ENCODE measurements at places on chromosomes 6 and 20.

- peak; percentile 52 for DNase-seq
These were observed 3.1 kb upstream of the CABLES2 start for GRCh38 chr20:62409931-62410745.

DNA sequence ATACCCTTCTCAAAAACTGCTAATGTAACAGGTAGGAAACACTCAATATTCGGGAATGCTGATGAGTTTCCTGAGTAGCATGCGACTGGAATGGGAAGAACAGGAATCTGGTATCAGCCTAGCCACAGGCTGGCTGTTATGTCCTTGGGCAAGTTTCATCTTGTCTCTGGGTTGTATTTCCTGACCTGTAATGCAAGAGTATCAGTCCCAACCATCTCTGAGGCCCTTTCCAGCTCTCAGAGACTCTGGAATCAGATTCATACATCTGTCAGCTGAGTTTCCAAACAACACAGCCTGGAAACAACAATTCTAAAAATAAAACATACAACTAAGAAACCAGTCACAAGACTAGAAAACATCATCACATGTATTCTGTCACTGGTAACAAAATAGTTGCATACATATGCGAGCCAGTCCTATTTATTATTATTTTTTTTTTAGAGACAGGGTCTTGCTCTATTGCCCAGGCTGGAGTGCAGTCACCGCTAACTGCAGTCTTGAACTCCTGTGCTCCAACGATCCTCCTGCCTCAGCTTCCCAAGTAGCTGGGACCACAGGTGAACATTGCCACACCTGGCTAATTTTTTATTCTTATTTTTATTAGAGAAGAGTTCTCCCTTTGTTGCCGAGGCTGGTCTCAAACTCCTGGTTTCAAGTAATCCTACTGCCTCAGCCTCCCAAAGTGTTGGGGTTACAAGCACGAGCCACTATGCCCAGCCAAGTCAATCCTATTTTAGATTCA lies 16.7 kb upstream of the TFAP2A start:
- no peak for DNase-seq

GRCh38 chr20:40767615-40767924 lies 78.5 kb upstream of the MAFB start:
- DNase-seq: no peak

- DNase-seq: no peak
These were observed 104.0 kb upstream of the SIRPG start for GRCh38 chr20:1761598-1761997.

DNA sequence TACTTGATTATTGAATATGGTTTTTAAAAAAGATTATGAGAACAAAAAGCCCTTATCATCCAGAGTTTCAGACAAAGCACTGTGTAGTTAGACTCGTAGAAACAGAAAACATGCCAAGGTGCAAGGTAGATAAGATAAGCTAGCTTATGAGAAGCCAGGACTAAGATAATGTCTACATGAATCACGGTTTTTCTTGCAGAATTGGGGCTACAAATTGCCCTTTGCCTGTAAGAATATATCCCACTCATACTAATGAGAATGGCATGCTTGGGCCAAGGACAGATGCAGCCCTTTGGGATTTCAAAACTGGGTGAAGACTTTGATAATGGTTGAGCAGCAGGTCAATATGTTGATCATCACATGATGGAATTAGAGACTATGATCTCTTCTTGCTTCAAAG lies 165.3 kb upstream of the PREP start:
- no peak for DNase-seq

DNA sequence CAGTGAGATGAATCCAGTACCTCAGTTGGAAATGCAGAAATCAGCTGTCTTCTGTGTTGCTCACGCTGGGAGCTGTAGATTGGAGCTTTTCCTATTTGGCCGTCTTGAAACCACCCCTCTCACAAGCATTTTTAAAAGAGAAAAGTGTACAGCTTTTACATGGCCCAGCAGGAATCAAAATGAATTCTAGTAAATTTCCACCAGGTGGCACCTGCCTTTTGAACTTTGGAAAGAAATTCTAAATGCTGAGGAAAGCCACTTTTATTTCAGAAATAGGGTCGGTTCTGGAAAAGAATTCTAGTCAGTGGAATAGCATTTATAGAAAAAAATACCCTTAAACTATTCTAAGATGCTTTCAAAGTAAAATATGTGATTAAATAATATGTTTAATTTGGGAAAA lies 647.8 kb downstream of the CD109 start:
- DNase-seq: no peak

DNA sequence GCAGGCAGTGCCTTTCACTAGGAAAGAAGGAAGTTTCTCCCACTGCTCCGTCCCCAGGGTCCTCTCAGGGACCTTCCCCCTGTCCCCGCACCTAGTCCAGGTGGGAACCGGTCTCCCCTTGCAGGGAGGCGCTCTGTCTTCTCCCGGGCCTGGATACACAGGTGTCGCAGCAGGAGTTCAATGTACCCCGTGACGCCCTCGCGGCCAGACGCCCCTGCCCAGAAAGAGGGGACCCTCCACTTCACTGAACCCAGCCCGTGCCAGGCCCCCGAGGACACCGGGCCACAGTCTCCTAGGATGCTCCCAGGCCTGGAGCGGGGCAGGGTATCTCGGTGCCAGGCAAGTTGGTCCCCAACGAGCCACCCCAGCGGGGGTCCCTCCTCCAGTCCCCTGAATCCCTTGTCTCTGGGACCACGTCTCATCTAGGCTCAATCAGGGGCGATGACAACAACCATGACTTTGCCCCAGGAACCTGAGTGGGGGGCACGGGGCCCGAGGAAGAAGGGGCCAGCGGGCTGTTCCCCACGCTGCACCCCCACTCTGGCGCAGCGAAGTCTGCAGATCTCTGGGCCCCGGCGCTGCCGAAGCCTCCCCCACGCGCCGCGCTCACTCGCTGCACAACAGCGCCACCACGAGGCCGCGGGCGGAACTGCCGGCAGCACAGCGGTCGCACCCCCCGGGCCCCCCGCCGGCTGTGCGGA lies 103.0 kb downstream of the EDN3 start:
- DNase-seq: peak; percentile 77

GRCh38 chr6:88008411-88008810 lies 39.2 kb upstream of the SPACA1 start:
- no peak for DNase-seq

DNA sequence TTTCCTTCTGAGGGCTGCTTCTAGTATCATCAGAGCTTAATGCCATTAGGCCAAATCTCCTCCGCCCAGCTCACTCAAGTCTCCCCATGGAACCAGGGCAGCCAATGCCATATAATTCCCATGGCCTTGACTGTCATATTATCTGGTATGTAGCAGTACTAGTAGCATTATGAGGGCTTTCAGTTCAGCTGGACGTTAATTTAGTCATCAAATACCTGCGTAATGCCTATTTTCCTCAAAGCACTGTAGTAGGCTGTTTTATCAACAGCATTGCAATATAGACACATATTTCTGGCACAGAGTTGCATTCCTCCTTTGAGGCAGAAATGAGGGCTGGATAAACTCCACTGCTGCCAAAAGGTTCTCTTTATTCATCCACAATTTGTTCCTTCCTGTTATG lies 1.7 kb downstream of the KCTD20 start:
- DNase-seq: no peak

DNA sequence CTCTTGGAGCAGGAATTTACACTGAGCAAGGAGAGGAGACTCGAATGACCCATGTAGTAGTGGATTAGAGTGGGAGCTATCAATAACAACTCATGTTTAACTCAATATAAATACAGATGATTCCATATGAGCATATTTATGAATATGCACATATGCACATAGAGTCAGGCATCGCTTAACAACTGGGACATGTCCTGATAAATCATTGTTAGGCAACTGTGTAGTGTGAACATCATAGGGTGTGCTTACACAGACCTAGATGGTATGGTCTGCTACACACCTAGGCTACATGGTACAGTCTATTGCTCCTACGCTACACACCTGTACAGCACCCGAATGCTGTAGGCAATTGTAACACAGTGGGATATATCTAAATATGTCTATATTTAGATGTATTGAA lies 75.9 kb upstream of the RALGAPA2 start:
- no peak for DNase-seq

- no peak for DNase-seq
These were observed 25.6 kb downstream of the GPR63 start for GRCh38 chr6:96811670-96812069.

DNA sequence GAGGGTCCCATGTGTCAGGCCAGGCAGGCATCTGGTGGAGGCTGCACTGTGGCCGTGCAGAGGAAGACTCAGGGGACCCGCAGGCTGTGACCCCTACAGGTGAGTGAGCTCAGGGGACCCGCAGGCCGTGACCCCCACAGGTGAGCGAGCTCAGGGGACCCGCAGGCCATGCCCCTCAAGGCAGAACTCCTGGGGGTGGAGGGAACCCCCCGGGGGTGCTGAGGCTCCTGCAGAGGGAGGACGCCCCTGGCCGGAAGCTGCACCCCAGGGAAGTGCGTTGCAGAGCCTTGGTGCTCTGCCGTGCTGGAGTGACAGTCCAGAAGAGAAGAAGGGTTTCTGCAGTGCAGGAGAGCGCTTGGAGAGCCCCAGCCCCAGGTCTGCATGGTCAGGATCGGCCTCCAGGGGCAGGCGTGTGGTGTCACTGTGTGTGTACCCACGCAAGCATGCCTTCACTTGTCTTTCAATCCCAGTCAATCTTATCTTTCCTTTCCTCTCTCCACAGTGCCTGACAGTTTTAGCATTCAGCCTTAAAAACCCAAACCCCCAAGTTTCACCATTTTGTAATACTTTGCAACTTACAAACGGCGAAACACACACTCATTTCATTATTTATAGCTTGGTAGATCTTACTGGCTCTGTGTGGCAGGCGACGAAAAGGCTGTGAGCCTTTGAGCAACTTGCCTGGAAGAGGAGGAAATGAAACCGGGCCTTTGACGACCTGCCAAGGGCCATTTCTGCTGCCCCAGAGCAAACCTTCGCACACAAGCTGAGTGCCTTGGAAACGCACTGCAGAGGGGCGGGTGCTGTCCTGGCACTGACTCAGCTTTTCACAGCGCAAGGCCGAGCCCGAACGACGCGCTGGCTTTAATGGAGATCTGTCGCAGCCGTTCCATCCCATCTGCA lies 101.4 kb upstream of the AGPAT4 start:
- DNase-seq: no peak

DNA sequence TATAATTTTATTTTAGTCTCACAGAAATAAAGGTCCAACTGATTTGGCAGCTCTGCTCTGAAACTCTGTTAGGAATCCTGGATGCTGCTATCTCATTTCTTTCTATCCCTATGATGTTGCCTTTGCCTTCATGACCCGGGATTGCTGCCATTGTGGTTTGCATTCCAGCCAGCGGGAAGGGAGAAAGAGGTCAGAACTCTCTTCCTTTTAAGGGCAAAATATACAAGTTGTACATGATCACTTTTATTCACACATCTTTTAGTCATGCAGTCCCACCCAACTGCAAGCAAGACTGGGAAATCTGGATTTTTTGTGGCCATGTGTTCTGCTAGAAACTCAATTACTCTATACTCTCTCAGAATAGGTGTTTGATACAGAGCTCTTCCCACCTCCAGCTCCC lies 263.1 kb upstream of the ZFP64 start:
- DNase-seq: no peak

- DNase-seq: no peak
These were observed 38.1 kb upstream of the THBS2 start for GRCh38 chr6:169291646-169292337.

- no peak for DNase-seq
These were observed 89.3 kb upstream of the EEF1E1 start for GRCh38 chr6:8191629-8192028.

DNA sequence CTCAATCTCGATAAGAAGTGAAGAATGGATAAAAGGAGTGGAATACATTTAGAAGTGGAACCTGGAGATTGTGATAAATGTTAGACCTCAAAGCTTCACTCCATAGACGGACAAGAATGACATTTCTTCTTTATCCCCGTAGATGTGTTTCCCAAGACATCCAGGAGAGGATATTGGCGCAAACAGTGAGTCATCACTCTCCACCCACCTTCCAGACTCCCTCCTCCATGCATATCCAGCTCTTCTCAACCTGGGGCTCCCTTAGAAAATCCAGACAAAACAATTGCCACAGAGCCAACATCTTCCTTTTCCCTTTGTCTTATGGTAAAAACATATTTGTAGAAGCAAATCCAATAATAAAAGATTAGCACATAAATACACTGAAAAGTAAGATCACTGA lies 586.1 kb downstream of the PTPRT start:
- no peak for DNase-seq

DNA sequence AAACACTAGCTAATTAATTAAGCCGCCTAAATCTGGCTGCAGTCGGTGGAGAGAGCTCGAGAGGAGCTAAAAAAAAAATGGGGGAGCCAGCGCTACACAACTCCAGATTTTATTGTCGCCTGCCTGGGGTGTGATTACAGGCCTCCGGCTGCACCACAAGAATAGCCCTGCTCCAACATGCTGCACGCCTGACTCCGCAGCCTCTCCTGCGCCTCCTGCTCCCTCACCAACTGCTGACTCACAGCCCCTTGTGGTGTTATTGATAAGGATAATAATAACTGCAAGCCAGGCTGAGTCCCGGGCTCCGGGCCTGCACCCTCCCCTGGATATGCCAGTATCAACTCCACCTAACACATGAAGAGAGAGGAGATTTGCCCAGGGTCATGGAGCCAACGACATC lies 16.8 kb downstream of the SIRPA start:
- no peak for DNase-seq

GRCh38 chr20:38230957-38231526 lies 29.5 kb downstream of the KIAA1755 start:
- DNase-seq: no peak

DNA sequence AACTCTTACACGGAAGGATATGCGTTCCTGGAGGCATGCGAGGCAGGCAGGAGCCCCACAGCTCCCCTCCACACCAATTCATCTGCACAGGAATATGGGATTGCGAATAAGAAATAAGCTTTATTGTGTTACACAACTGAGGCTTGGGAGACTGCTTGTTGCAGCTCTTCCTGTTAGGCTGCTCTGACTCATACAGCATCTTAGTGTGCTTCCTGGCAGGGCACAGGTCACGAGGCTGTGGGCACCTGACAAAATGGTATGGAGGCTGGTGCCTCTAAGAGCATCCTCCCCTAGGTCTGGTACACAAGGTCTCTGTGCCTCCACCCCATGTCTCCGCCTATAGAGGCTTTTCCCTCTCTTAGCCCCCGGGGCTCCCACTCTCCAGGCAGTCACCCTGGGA lies 6.8 kb downstream of the SLC22A3 start:
- DNase-seq: peak; percentile 20

- DNase-seq: no peak
These were observed 5.0 kb downstream of the PYGB start for GRCh38 chr20:25252686-25253421.

GRCh38 chr6:117481278-117481925 lies 1.1 kb upstream of the DCBLD1 start:
- peak; percentile 11 for DNase-seq

- no peak for DNase-seq
These were observed 749.9 kb downstream of the HACE1 start for GRCh38 chr6:104109806-104110205.
